CD4-positive, alpha-beta memory T cell (primary cell): ENCODE measurements at places on chromosomes 1 and 21.

DNA sequence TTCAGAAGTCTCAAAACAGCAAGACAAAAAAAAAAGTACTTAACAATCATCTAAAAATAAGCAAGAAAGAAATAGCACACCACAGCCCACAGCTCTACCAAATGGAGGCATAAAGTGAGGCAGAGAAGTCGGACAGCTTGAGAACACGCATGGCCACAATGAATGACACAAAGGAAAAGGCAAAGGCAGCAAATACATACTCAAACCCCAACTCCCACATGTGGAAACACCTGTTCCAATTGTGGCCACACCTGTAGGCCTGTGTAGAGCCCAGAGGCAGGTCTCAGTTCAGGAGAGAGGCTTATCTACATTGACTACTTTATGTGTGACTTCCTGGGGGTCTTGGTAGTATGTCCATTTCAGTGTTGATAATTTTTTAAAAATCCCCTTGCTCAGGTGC lies 543.5 kb downstream of the LMO4 start:
- no peak for DNase-seq

- DNase-seq = no peak
These were observed 1.6 kb upstream of the GREM2 start for GRCh38 chr1:240613356-240614142.

GRCh38 chr1:178232108-178232507 lies 138.2 kb downstream of the RASAL2 start:
- no peak for DNase-seq

GRCh38 chr1:89728381-89728780 lies 92.5 kb upstream of the LRRC8D start:
- no peak for DNase-seq

GRCh38 chr1:116486424-116486823 lies 84.4 kb downstream of the CD58 start:
- DNase-seq = no peak

DNA sequence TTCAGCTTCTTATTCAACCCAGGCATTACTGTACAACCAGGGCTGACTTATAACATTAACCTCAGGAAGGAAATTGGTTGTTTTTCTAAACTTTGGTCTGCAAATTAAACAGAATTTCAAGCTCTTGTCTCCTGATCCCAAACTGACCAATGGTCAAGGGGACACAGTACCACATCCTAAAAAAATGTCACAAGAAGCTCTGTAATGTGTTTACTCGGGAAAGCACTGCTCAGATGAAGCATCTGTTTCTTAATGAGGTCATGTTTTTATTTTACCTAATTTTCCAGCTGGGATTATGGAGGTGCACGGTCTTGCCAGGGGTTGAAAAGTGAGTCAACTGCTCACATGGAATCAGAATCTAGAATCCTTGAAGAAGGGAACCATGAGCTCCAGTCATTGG lies 18.7 kb downstream of the ADAMTS5 start:
- no peak for DNase-seq

DNA sequence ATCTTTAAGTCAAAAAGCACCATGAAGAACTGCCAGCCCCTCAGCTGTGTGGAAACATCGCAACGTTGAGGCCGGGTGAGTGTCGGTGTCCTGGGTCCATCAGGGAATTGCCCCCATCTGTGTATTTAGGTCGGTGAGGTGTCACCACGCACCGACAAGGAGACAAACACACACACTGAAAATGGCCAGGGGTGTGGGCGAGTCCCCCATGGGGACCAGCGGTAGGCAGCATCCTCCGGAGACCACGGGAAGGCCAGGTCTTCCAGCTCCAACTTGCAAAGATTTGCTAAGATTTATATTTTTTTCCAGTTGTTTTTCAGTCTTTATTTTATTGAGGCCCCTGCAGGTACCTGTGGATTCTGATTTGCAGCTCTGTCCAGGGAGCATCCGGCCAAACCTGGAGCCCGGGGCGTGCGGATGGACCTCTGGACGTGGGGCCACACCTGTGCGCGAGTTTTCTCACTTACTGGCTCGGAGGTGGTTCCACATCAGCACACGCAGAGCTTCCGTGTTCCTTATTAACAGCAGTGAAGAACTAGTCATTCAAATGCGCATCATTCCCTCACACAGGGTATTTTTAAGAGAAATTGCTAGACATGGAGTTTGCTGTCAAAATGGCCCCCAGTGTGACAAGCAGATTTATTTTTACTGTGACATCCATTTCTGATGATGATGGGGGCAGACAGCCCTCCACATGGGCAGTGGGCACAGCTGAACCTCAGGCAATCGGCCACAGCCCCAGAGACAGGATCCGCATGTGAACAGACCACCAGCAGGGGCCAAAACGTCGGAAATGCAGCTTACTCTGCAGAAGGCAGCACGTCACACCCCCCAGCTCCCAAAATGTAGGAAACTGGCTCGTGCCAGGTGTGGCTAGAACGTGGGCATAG lies 17.2 kb upstream of the SLC19A1 start:
- DNase-seq = no peak

DNA sequence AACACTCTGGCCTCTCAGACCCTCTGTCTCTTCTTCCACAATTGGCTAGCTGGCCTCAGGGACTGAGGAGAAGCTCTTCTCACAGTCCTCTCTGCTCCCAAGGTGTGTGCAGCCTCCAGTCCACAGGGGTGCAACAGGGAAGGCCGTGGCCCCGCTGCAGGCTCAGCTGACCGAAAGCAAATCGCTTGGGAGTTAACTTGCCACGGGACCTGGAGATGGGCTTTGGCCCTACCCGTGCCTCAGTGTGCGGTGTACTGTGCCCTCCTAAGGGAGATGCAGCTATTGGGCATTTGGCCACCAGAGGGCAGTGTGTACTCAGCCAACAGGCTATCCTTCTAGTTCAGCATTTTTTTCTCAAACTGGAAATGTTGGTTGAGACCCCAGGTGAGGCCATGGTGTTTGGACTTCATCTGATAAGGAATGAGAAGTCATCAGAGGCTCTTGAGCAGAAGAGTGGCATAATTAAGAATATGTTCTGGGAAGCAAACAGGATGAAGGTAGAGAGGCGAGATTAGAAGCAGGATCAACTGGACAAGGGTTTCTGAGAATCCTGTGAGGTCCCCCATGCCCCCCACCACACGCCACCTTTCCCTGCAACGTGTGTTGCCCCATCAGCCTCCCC lies 42.5 kb upstream of the TMEM125 start:
- peak; percentile 71 for DNase-seq

- no peak for DNase-seq
These were observed 33.0 kb upstream of the TARDBP start for GRCh38 chr1:10979483-10979920.

- DNase-seq = peak; percentile 54
These were observed 60.8 kb downstream of the FASLG start for GRCh38 chr1:172719694-172720138.

DNA sequence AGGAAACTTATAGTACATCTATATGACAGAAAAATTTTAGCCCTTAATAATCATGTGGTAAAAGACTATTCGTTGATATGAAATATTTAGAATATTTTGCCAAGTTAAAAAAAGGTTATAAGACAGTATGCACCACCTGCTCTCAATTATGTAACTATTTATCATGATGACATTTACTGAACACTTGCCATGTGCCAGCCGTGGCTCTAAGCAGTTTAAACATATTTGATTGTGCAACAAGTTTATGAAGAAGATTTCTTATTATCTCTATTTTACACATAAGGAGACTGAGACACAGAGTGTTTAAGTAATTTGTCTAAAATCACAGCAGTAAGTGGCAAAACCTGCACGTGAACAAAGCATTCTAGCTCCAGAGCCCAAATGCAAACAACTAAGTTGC lies 199.3 kb upstream of the JUN start:
- no peak for DNase-seq
